ENCODE measurements at places on chromosomes 11 and 22.

DNA sequence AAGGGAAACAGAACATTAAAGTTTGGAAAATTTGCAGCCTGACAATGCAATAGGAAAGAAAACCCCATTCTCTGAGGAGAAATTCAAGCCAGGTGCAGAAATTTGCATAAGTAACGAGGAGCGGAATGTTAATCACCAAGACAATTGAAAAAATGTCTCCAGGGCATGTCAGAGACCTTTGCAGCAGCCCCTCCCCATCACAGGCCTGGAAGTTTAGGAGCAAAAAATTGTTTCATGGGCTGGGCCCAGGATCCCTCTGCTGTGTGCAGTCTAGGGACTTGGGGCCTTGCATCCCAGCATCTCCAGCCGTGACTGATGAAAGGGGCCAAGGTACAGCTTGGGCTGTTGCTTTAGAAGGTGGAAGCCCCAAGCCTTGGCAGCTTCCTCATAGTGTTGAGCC is 780.2 kb downstream of the LRRC4C start:
- DNase-seq, result no peak

DNA sequence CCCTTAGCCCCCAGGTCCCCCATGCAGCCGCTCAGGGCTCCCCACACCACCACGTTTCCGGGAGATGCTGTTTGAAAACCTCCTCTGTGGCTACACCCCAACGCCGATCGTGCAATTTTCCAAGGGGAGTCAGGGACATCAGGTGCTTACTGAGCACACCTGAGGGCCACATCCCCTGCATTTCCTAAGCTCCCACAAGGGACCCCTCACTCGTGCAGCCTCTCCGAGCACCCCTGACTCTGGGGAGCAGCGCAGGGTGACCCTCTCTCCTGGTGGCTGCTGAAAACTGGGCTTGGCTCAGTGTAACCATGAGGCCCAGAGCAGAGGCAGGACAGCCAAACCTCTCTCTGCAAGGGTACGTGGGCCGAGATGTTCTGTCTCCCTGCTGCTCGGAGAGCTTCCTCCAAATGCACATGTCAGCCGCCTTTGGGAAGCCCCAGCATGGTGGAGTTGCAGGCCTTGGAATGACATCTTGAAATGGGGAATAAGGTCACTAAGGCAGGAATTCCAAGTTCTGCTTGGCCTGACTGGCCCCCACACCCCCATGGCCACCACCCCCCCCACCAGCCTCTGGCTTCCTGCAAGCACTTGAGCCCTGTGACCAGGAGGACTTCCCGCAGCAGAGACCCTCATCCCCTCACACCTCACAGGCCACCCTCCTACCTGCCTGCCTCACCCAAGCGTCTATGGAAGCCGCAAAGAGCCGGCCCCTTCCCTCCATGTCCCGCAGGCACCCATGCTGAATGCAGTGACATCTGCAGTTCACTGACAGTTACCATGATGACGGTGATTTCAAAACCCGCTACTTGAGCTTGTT is 257.4 kb downstream of the BRD1 start:
- DNase-seq, result no peak

DNA sequence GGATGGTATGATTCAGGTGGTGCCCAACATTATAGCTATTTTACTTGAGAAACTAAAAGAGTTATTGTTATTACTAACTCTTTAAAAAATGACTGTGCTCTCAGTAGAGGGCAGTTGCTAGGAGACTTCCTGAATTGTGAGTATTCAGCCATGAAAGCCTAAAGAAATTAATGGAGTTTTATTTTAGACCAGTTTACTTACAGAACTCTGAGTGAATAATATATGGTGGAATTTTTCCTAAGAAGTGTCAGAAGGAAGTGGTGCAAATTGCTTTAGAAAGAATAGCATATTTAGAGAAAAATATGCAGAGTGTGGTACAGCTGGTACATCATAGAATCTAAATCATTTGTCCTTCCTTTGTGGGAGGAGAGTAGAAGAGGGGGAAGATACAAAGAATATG is 689.9 kb upstream of the CCDC90B start:
- DNase-seq, result no peak

DNA sequence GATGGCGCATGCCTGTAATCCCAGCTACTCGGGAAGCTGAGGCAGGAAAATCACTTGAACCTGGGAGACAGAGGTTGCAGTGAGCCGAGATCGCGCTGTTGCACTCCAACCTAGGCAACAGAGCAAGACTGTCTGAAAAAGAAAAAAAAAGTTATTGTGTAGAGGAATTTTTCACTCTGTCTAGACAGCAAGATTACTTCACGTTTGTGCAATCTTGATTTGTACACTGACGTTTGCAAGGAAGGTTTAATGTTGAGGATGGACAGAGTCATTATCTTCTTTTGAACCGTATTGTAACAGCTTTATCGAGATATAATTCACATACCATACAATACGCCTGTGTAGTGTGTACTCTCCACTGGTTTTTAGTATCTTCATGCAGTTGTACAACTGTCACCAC is 3.7 kb downstream of the CTTN start:
- DNase-seq, result peak; percentile 42

- DNase-seq, result no peak
These were observed 27.8 kb downstream of the ETS1 start for GRCh38 chr11:128559496-128560103.

DNA sequence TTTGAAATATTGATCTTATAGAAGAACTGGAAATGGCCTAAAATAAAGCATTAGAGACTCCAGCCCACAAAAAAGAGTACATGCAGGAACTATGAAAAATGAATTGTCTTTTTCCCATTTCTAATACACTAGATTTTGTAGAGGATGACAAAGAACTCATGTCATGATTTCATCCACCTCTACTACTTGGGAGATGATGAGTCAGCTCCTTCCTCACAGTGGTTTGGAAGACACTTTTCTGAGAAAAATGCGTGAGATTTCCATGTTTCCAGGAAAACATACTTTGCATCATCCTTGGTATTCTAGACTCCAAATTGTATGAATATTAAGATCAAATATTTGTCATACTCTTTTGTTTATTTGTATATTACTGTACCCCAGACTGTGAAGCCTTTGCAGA is 500.5 kb downstream of the FAM181B start:
- no peak for DNase-seq

DNA sequence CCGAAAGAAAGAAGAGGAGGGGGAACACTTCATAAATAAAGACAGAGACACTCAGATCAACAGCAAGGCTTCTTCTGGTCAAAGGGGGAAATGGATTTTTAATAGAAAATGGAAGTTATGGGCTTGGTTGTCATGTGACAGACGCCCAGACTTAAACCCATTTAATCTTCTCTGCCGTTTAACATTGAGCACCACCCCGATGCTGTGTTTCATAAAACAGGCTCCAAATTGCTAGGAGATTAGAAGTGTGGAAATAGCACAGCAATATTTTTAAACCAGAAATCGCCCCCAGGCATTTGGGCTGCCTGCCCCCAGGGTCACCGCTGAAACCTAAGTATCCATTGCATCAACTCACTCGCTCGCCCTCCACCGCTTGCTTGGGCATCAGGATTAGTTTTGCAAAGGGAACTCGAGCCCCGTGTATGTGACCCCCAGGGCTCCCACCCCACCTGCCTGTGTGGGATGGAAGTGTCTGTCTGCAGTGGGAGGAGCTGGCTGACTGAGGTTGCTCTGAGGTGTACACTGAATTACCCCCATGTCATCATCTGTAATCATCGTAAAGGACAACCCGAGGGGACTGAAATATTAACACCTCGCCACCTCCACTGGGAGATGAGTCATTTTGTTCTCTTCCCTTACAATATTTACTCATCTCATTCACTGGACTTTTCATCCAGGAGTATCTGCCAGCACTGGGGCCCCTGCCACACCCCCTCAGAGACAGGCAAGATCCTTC is 10.7 kb downstream of the DSCAML1 start:
- no peak for DNase-seq

DNA sequence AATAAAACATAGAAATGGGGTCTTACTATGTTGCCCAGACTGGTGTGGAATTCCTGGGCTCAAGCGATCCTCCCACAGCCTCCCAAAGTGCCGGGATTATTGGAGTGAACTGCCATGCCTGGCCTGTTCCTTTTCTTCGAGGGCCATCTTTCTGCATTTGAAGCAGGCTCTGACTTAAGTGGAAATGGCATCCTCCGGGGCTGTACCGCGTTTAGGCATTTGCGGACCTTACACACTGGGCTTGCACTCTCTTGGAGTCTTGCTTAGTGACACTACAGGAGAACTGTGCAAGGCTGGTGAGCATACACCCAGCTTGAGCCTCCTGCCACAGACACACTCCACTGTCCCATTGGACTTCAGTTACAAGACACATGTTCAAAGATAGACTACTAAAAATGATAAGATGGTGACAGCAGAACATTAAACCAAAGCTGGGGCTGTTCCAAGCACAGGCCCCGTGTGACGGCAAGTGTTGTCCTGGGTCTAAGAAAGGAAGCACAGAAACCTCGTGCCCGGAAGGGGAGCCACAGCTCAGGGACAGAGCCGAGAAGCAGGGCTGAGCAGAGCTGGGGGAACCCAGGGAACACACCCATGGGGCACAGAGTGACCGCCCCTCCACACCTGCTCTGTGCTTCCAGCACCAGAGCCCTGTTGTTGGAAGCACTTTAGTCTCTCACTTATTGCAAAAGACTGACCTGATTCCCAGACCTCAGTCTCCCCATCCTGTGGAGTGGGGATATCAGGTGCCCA is 59.0 kb upstream of the SHANK2 start:
- DNase-seq, result no peak

DNA sequence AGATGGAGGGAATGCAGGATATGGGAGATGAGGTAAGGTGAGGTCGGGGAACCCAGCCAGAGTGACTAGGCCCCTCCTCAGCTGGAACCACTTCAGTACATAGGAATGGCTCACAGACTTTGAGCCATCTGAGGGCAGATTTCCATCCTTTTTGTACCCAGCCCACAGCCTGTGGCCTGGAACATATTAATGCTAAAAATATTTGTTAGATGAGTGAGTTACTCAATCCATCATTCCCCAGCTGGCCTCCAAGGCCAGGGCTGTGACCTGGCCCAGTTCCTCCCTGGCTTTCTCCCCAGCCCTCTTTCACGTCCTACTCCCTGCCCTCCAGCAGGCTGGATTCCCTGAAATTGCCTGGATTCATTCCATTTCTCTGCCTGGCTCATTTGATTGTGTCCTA is 57.2 kb upstream of the PRDM11 start:
- no peak for DNase-seq

GRCh38 chr22:50268655-50269113 is 1.5 kb downstream of the MAPK11 start:
- DNase-seq, result no peak

DNA sequence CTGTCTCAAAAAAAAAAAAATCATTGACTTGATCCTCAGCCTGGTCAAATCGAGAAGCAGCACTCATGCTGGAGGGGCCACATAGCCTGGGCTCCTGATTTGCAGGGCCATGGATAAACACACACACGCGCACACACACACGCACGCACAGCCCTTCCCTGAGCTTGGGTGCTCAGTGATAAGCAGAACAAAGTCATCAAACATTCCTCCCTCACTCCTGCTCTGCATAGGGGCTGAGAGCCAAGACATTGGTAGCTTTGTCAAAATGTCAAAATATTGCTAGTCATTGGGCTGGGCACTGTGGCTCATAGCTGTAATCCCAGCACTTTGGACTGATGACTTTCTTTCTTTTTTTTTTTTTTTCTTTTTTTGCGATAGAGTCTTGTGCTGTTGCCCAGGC is 34.0 kb upstream of the A4GALT start:
- DNase-seq, result peak; percentile 32

DNA sequence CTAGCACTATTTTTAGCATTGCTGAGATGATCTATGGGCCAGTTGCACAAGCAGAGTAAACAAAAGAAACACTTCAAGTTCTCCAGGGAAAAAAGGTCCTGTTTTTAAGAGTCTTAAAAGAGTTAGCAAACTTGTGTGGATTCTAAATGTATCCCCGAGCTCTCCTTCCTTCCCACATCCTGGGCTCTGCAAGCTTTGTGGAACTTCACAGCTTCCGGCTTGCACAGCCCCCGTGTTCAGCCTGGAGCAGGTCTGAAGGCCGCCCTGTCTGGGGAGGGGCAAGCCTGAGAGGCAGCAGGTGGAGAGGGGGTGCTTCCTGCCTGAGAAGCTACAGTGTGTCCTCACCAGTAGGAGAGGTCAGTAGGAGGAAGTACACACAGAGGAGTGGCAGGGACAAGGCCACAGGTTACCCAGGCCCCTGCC is 35.1 kb upstream of the SUSD2 start:
- peak; percentile 55 for DNase-seq

- no peak for DNase-seq
These were observed 32.4 kb upstream of the MSANTD2 start for GRCh38 chr11:124832571-124832970.

DNA sequence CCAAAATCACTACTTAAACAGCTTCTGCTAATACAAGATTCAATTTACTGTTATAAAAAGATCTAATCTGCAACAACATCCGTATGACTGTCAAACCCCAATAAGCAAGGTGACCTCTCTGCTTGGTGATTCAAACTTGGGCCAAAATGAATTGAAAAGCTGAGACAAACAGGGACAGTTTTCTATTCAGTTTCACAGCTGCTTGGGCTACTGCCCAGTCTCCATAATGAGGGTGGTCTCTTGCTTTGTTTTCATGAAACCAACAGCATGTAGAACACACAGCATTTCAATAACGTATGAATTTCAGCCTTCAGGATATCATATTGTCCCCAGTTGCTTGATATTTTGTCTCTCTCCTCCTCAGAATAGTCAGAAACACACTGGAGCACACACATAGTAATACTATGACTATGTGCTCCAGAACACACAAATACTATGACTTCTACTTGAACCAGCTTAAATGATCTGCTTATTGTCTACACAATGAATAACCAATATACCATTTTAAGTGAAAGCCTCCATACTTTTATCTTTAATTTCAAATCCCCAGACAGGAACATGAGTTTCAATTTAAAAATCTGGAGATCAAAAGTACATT is 285.0 kb downstream of the TTC28 start:
- no peak for DNase-seq

GRCh38 chr11:2126520-2127085 is 12.6 kb downstream of the IGF2 start:
- no peak for DNase-seq

DNA sequence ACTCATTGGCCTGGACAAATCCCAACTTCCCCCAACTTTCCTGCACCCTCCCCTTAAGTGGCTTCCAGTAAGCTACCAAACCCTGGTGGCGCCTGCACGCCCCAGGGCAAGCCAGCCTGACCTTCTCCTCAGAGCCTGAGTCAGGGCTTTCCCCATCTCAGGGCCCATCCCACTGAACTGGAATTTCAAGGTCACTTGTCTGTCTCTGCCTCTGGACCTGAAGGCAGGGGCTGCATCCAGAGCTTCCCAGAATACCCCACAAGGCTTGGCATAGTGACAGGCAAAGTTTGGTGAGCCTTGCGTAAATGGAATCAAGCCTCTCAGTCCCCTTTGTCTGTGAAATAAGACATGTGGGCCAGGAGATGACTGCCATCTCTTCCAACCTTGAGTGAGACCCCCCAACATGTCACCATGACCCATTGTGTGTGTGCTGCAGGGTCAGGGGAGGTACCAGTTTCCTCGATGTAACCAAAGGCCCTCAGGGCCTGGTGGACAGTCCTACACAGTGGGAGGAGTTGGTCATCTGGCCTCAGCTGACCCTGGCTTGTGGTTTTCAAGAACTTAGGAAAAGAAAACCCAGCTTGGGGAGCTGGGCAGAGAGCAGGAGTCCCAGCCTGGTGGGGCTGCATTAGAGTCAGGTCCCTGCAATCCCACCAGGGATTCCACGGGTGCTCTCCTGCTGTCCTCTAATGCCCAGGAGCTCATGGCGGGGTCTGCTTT is 8.9 kb downstream of the ALX4 start:
- no peak for DNase-seq

- DNase-seq, result no peak
These were observed 20.3 kb downstream of the TEF start for GRCh38 chr22:41401781-41402648.

Measured in CD14-positive monocyte (primary cell).